CD4-positive, alpha-beta T cell treated with Interleukin-15 for 4 hours (primary cell): ENCODE measurements at places on chromosomes 2 and 18.

- DNase-seq, result no peak
Observed at GRCh38 chr18:3869848-3870247, 419.9 kb downstream of the TGIF1 start.

DNA sequence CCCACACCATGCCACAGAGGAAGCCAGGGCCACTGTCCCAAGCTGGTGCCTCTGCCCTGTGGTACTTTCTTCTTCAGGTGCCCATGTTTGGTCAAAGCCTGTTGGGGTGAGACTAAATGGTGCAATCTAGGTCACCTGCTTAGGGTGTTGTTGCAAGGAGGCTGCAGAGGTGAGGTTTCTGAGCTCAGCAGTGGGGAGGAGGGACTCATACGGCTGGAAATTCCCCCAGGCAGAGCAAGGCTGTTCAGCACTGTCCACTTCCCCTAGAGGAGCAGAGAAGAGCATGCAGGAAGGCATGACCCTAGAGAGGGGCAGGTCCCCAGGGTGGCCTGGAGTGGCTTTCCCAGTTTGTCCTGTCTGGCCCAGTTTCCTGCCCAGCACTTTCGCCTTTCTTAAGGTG lies 211.0 kb downstream of the HAUS1 start:
- no peak for DNase-seq

DNA sequence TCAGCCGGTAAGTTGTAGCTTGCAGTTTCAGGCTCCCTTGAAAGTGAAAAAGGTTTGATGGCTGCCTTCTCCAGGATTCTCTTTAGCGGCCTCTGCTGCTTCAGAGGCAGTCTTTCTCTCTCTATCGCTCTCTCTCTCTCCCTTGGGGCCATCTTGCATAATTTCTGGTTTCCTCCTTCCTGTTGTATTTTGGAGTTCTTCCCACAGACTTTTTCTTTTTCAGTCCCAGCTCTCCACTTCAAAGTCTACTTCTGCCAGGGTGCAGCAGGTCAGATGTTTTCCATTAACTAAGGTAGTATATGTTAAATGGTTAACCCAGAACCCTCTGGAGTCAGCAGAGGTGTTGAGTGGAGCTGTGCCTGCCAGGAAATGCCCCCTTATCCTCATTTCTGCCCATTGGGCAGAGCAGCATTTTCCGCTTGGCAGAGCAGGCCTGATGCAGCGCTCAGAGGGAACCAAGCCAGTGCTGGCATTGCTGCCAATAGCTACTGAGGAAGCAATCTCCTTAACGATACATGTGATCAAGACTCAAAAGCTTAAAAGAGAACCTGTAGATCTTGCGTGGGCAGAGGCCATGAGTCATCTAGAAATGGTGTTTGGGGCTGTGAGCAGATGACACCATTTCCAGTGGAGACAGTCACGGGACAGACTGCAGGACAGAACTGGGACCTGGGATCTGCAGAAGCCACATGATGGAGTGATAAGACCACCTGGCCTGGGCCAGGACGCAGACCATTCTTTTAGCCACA lies 20.8 kb downstream of the DBI start:
- DNase-seq, result no peak

DNA sequence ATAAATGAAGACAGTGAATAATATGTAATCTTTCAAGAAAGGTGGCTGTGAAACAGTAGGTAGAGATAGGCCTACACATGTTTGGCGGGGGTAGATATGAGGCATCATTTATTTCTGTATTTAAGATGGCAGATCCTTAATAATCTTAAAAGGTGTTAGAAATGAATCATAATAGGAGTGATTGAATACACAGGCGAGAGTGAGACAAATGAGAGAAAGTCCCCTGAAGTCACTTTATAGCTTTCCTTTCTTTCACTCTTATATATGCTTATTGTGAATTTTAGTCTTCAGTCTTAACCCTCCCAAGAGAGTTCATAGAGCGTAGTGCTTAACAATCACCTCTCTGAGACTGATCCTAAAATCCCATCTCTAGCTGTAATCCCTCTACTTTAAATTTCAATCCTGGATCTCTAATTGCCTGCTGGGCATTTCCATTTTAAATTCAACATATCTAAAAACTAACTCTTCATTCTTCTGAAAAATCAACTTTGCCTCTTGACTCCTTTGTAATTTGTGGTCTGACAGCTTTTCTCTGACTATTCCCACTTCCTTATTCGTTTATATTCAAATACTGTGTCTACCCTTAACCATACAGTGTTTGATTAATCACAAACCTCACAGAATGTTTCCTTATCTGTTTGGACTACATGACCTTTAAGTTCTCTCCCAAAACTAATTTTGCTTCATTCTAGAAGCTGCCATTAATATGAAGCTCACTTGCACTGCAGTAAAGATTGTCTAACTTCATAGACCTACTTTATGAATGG lies 463.7 kb upstream of the FSIP2 start:
- DNase-seq, result no peak

- DNase-seq, result no peak
Observed at GRCh38 chr2:151056870-151057269, 204.8 kb downstream of the RBM43 start.

DNA sequence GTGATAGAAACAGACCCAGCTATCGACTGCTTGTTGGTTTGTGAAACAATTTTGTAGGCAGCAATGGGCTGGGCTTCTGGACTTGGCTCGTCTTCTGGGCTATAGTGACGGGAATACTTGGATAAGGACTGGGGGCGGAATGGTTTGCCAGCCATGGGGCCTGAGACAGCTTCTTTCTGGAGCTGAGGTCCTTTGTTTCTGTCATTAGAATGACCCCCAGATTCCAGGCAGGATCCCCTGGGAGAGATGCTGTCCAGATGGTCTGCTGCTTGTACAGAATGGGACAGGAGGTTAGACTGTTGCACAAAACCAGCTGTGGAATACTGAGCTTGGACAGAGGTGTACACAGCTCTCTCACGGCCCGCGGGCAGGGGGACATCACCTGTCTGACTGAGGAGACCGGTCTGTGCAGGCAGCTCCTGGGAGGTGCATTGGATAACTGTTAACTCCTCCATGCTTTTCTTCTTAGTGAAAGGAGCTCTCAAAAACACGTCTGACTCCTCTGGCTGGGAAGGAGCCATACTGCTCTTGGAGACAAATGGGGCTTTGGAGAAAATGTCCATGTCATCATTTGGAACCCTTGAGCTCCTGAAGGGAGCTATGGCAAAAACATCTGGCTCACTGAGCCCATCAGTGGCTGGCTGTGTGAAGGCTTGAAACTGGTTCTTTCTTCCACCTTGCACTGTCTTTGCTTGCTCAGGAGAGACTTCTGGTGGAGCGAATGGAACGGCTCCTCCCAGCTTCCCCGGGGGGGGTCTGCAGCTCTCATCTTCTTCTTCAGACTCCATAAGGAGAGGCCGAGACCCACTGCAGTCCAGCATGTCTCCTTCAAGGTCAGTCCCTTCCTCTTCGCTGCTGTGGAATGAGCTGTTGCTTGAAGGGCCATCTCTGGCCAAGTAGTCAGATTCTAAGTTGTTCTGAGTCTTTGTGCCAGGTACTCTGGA lies 28.6 kb upstream of the NFU1 start:
- no peak for DNase-seq

GRCh38 chr2:26711457-26712161 lies 19.1 kb downstream of the KCNK3 start:
- DNase-seq, result no peak

DNA sequence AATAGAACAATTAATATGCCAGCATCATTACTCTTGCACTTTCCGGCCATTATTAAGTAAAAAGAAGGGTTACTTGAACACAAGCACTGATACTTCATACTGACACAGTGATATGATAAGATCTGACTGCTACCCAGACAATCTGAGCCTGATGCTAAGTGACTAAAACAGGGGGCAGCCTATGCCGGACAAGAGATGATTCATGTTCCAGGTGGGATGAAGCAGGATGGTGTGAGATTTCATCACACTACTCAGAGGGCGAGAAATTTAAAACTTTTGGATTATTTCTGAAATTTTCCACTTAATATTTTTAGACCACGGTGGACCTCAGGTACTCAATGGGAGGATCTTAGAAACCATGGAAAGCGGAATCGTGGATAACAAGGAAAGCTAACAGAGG lies 61.7 kb downstream of the LIPG start:
- DNase-seq, result no peak

DNA sequence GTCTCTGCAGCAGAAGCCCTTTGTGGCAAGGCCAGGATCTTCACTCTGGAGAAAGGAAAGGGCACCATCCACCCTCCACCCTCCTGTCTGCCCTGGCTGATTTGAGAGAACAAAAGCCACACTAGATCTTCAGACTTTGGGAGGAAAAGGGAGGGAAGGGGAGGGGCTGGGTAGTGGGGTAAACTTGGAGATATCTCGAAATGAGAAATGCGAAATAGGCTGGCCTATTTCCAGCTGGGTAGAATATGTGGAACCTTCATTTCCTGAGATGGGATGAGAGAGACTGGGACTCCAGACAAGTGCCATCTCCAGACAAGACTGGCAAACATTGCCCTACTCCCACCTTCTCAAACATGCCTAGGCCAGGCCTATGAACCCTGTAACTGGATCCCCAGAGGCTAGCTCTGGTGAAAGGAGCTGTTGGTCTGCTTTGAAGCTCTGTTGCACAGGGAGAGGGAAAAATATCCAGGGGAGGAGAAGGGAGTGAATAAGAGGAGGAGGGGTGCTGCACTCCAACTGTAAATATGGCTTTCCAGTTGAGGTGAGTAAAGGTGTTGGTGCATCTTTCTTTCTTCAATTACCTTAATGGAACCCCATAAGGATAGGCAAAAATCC lies 1.7 kb downstream of the HOXD12 start:
- DNase-seq, result no peak

DNA sequence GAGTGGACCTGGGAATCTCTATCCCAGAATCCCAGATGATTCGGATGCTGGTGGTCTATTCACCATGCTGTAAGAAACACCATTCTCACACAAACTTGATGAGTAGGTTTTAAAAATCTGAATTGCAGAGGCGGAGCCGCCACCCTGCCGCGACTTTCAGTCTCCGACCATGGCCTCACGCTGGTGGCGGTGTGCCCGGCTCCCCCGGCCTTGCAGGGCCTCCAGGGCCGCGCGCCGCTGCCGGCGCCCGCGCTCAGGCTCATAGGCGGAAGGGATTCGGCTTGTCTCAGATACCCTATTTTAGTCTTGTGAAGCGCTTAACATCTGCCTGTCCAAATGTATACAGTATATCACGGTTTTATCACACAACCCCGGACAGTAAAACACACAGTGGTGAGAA lies 2.6 kb upstream of the PPM1B start:
- DNase-seq, result no peak

DNA sequence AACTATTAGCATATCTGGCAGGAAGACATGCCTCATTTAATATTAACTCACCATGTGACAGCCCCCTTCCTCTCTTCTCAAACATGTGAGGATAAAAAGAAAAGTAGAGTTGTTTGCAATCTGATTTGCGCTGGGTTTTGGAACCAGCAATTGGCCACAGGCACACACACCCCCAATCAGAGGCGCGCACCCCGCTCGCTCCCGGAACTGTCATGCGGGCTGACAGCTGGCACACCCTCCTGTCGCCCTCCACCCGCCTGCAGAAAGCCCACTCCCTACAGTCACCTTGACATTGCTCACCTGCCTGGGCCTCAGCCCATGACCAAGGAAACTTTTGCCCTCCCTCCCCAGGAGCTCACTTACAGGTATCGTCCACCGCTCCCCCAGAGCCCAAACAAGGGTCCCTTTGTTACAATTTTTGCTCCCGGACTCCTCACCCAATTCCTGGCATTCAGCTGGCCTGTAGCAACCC lies 1.1 kb downstream of the COBLL1 start:
- DNase-seq, result no peak

GRCh38 chr18:6495536-6495935 lies 80.8 kb upstream of the L3MBTL4 start:
- no peak for DNase-seq

DNA sequence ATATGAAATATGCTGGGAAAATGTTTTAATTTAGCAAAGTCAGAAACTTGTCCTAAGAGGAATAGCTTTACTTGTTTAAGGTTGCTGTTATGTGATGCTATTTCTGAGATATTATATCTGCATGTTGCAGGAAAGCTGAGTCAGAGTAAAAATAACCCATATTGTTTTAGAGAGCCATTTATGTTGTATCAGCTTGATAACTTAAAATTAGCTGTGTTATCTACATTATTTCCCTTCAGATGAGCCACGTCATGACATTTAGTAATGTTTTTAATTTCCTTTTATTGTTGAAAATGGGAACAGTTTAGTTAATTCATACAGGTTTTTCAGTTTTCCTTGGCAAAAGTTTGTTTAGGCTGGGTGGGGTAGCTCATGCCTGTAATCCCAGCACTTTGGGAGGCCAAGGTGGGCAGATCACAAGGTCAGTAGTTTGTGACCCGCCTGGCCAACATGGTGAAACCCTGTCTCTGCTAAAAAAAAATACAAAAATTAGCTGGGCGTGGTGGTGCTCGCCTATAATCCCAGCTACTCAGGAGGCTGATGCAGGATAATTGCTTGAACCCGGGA lies 55.8 kb downstream of the TTC27 start:
- DNase-seq, result no peak

- DNase-seq, result no peak
Observed at GRCh38 chr2:150847578-150847977, 360.1 kb upstream of the RND3 start.

GRCh38 chr2:55952415-55952814 lies 28.8 kb upstream of the EFEMP1 start:
- DNase-seq, result no peak

- DNase-seq, result no peak
Observed at GRCh38 chr2:133791191-133791590, 222.9 kb upstream of the NCKAP5 start.

GRCh38 chr18:12391487-12392165 lies 14.6 kb upstream of the AFG3L2 start:
- DNase-seq, result peak; percentile 50

GRCh38 chr2:114642166-114642770 lies 199.8 kb downstream of the DPP10 start:
- no peak for DNase-seq

- DNase-seq, result no peak
Observed at GRCh38 chr2:61926531-61927477, 21.3 kb downstream of the COMMD1 start.

DNA sequence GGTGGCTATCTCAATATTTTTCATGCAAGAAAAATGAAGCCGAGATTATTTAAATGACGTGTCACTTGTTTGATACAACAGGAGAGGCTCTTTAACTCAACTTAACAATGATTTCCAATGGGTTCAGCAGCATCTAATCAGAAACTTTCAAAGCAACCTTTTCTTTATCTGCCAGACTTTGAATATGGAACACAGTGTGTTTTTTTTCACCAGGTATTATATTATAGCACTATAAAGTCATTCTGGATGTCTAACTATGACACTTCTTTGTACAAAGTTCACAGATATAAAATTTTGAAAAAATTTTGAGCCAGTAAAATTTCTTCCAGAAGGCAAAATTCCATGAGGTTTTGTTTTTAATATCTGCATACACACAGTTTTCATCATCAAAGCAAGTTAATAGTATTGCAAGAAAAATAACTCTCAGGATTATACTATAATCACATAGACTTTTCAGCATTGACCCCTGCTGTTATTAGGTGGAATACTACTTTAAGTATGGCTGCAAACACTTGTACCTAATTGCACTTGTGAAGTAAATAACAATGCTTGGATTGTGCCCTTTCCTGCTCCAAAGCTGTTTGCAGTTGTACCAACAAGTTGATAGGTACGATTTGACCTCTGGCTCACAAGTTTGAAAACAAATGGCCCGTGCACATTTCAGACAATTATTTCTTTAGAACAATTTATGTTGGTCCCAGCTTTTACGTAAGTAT lies 44.0 kb upstream of the DSG1 start:
- no peak for DNase-seq
